CD4-positive, alpha-beta T cell treated with Interleukin-12 subunit alpha and Interleukin-12 subunit beta, for 1 hour (primary cell): ENCODE measurements at places on chromosomes 1 and 21.

DNA sequence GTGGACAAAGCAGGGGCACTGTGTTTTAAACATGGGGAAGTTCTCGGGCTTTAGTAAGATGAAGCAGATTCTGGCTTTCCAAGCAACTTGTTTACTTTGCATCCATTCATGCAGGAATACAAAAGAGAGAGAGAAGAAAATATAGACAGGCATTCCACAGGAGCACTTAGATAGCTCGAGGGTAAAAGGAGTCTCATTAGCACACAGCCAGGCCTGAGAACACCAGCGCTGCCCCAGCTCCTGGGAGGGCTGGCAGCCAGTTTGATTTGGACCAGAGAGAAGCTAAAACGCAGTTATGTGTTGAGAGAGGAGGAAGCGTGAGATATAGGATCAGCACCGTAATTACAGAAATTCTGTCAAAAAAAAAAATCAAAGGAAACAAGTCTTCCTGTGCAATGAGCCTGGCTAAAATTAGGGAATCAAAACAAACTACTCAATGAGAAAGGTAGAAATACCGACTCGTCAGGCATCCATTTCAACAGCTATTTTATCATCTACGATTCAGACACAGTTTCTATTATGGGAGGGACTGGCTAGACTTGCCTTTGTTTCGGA, 68.2 kb downstream of the CLSTN1 start:
- DNase-seq: no peak

DNA sequence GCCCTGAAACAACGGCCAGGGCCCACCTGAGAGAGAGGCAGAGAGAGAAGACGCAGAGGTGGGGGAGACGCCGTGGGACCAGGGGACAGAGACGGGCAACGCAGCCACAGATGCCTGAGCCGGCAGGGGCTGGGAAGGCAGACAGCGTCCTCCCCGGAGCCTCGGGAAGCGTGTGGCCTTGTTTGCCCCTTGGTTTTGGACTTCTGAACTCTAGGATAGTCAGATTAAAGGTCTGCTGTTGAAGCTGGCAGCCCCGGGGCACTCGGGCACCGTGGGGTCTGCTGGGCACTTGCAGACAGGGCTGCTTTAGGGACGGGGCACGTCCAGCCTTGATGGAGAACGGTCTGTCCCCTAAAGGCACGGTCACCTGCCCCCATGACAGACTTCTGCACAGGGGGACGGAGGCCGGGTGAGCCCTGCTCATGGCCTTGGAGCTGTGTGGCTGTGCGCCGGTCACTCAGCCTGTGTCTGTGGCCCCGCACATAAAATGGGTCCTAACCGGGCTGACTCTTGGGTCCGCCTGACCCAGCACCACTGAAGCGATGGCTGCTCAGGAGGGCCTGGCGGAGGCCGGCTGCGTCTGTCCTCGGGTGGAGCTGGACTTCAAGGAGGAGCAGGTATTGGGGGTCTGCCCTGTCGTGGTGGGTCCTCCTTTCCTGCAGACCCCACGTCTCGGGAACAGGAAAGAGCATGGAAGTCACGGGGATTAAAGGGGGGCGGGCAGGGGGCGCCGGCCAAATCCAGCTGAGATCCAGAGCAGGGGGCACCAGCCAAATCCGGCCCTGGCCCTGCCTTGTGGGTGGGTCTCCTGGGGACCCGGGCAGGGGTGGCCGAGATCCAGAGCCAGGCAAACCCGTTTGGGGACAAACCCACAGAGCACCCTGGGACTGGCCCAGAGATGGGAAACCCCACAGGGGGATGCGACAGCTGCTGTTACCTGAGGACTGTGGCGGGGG, 9.6 kb upstream of the RNF223 start:
- DNase-seq: no peak

GRCh38 chr1:200634261-200635122, 13.9 kb upstream of the KIF14 start:
- no peak for DNase-seq

DNA sequence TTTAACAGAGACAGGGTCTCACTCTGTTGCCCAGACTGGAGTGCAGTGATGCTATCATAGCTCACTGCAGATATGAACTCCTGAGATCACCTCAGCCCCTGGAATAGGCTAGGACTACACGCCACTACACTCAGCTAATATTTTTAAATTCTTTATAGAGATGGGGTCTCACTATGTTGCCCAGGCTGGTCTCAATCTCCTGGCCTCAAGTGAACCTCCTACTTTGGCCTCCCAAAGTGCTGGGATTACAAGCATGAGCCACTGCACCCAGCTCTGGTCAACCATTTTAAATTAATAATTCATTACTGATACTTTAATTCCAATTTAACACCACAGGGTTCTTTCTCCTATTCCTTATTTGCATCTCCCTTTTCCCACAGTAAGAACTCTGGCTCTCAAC, 18.5 kb upstream of the EPS15 start:
- DNase-seq: no peak

- no peak for DNase-seq
Measured at GRCh38 chr1:245216366-245217115, 61.8 kb downstream of the KIF26B start.
